ENCODE measurements at places on chromosomes 3 and 15.

DNA sequence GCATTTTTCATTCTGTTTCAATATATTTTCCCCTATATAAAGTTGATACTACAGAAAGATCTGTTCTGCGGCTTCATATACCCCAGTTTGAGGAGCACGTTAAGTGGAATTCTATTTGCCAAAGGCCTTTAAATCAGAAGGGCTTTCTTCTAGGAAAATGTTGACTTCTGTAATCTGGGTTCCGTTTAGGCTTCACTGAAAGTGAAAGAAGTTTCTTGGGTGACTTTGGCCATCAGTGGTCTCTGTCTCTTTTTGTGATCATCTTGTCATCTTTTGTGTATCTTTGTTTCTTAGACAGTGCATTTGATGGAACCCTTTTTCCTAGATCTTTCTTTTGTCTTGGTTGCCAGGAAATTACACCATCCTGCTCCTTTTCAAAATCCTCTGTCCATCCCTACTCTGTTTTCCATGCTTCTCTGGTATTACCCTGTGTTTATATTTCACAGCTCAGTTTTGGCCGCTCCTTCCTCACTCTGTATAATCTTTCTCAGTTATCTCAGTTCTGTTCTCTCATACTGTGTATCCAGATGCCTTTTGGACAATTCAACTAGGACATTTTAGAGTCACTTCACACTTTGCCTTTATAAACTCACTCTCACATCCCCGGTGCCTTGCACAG, 40.7 kb upstream of the MAP3K13 start:
- no peak for DNase-seq

DNA sequence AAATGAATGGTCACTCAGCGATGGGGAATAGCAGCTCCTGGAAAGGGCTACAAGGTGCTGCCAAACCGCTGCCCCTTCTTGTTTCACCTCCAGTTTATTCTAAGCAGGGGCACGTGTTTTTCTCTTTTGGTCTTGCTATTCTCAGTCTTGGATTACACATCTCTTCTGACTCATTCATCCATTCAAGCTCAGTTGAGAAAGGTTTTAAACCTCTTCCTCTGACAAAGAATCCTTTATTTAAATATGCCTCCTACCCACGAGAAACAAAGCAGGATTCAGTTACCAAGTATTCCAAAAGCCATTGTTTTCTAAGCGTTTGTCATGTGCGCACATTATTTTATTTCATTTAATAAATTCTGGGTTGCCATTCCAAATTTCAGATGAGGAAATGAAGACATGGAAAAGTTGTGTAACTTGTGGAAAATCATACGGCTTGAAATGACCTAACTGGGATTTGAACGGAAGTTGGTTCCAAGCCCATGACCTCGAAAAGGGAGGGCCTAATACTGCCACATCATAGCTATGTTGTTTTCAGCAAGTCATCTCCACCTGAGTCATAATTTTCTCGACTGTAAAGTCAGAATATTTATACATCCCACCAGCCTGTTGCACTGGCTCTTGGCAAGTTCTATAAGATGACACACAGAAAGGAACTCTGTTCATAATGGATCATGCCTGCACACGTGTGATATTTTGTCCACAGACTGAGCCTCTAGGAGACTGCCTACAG, 292.0 kb upstream of the SLCO3A1 start:
- DNase-seq, result no peak

- DNase-seq, result no peak
Measured at GRCh38 chr3:41508063-41508696, 308.9 kb downstream of the CTNNB1 start.

DNA sequence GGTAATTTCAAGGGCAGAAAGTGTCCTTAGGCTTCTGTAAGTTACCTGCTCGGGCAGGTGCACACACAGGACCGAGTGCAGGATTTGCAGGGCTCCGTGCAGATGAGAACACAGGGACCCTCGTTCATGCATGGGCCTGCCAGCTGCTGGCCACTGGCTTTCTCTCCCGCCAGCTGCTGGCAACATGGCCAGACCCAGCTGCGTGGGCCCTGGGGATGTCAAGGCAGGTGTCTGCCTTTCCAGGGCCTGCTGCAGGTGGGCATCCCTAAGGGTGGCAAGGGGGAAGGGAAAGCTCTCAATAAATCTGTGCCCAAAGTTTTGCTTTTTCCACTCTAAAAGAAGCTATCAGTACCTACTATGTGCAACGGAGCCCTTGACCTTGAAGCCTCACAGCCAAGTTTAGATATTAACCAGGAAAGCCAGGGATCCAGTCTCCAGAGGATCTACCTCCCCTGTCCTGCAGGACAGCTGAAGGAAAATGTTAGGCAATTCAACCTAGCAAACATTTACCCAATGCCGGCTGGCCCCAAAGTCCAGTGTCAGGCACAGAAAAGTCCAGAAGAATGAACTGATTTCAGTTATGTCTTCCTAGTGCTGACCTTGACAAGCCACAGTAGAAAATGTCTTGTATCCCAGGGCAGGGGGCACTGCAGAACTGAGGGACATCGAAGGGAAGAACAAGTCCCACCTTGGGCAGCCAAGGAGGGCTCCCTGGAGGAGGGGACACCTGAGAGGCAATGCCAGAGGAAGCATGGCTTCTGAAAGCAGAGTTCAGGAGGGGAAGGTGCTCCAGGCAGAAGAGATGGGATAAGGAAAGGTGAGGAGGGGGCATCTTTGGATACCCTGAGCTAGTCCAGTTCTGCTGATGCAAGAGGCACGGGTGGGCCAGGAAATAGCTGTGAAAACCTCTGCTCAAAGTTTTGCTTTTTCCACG, 26.4 kb downstream of the NUP210 start:
- DNase-seq, result no peak

DNA sequence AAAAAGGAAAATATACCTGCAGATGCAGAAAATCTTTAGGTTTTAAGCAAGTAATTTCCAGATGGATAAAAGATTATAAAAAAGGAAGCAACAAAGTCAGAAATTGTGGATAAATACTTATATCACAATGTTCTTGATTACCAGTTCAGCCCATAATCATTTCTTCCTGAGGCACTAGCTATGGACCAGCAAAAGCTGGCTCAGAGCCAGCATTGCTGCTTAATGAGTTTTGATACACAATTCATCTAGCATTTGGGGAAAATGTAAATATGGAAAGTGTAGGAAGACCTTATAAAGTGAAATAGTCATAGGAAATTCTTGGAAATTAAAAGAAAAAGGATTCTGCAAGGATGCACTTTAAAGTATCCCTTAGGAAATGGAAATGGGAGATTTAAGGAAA, 168.3 kb upstream of the GBE1 start:
- DNase-seq, result no peak

DNA sequence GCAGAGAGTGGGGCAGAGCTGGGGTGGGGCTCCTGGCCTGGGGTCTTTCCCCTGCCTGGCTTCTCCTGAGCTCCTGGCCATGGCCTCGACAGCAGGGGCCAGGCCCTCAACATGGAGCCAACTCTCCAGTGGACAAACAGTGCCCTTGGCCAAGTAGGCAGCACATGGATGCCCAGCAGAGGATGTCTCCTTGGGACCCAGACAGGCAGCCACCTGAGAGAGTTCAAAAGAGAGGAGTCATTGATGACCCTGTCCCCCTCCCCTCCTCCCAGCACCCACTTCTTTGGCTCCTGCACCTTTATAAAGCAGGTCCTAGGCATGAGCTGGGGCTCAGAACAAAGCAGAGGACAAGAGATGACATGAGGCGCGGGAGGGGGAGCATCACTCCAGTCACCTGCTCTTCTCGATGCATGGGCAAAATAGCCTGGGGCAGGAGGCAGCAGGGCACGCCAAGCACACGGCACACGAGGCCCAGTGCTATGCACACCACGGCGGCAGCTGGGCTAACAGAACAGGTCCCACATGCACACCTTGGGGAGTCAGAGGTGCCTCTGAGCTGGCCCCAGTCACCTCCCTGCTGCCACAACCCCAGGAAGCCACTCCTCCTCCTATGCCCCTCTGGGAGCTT, 27.4 kb downstream of the SHISA5 start:
- DNase-seq, result no peak

DNA sequence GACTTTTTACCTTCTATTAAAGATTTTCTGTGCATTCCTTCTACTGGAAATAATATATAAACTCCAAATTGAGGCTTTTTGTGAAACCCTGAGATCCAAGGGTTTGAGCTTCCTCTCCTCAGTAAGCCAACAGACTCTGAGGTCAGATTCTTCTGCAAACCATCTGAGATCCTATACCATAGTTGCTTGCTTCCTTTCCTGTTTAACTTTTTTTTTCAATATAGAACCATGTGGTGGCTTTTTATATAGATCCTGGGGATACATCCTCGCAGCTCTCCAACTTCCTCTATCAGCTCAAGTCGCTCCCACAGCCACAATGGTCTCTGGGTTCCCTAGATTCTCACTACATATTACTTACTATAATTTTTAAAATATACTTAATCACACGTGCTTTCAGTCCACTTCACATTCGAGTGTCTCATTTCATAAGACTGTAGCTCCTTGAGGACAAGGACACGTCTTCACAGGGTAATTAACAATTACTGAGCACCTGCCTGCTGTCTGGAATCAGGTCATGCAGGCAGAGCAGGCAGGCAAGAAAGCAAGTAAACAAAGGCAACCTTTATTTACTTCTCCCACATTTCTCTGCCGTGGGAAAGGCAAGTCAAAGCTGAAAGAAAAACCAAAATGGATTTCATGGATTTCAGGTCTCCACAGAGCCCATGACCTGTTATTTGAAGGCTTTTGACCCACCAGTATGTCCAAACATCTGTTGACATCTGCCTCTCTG, 941.5 kb downstream of the FHIT start:
- no peak for DNase-seq

DNA sequence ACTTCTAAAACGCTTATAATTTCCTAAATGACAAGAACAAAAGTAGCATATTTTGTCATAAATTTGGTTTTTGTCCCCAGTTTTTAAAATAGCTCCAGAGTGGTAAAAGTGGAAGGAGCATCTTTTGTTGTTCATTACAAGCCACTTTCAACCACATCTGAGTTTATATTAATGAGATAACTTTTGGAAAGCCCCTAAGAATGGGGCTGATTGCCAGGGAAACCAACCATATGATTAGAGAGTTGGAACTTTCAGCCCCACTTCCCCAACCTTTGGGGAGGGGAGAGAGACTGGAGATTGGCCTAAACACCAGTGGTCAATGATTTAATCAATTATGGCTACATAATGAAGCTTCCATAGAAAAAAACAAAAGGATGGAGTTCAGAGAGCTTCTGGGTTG, 57.4 kb downstream of the CPA3 start:
- no peak for DNase-seq

GRCh38 chr3:179733797-179734196, 81.0 kb downstream of the USP13 start:
- DNase-seq, result no peak

DNA sequence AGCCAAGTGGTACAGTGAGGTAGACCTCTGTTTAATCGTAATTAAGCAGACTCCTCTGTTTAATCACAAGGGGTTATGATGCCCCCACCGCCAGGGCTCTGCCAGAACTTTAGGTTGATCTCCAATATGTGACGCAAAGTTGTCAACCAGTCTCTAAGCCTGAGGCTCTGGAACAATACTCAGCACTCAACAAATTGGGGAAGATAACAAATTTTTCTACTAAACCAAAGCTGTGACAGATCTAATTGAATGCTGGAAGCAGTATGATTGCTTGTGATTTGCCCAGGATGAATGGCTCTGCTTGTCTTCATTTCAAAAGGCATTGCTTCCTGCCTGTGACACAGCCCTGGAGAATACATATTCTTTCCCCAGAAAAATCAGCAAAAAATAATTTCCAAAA, 57.1 kb downstream of the SNTN start:
- DNase-seq, result no peak

GRCh38 chr15:40486066-40486770, 15.4 kb downstream of the CHST14 start:
- no peak for DNase-seq

GRCh38 chr3:128805772-128806171, 73.6 kb upstream of the ACAD9 start:
- no peak for DNase-seq

DNA sequence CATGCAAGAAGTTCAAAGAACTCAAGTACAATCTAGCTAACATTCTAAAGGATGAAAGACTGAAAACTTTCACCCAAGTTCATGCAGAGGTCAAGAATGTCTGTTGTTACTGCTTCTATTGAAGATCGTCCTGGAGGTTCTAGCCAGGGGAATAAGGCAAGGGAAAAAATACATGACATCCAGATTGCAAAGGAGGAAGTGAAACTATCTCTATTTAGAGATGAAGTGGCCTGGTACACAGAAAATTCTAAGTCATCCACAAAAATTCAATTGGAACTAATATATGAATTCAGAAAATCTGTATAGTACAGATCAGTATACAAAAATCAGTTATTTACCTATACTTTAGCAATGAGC, 693.0 kb downstream of the NR2F2 start:
- DNase-seq, result no peak

GRCh38 chr3:113057117-113057516, 66.3 kb downstream of the GTPBP8 start:
- no peak for DNase-seq

DNA sequence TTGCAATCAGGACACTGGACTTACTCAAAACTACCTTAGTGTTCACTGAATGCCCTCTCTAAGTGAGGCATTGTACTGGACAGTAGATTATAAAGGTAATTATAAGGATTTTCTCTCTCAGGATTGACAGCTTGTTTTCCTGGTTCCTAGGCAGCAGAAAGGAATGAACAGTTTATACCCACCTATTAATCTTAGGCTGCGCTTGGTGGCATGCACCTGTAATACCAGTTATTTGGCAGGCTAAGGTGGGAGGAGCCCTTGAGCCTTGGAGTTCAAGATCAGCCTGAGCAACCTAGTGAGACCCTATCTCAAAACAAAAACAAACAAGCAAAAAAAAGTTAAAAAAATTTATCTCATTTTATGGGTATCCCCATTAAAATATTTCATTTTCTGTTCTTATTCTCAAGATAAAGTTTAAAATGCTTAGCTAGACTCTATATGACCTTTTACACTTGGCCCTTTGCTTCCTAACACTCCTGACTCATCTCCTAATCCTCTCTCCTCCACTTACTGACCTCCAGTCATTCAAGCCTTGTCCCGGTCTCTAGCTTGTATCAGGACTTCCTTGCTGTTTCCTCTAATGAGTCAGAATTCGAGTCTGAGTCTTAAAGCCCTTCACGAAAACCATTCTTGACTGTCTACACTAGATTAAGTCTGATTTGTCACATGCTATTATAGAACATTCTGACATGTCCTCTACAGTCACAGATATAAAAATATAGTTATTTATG, 348.6 kb downstream of the NLGN1 start:
- no peak for DNase-seq

- no peak for DNase-seq
Measured at GRCh38 chr15:101252836-101253235, 988 bp upstream of the CHSY1 start.

DNA sequence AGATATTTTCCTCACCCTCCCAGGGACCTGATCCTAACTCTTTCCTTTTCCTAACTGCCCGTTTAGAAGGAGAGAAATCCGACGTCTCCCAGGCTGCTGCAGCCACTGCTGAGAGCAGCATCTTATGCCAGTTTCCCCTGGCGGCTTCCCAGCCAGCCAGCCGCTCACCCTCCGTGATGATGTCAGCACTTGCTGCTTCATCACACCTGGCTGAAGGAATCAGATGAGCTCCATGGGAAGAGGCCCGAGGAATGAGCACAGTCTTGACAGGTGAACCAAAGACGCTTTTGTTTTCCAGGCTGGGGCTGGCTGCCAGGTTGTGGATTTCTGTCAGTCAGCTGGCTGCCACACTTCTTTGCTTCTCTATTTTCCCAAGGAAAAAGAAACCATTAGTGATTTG, 445.1 kb upstream of the RBMS3 start:
- DNase-seq, result no peak
